Thyroid gland (tissue), 4 donors: ENCODE measurements at places on chromosomes 4 and X. TPM values are rescaled to one million over a fixed set of nuclear protein-coding genes. Genes with fewer than 3 reads are reported as not detected.
A peak's percentile ranks its signal among the peaks of the same experiment; 100 is the strongest.

Gene CSTF2
- total RNA-seq, result 10.3 TPM

Gene MAOA
- 362 TPM for total RNA-seq

Gene NUP62CL
- 16.1 TPM for total RNA-seq

Gene GJB1
- not detected for total RNA-seq

DNA sequence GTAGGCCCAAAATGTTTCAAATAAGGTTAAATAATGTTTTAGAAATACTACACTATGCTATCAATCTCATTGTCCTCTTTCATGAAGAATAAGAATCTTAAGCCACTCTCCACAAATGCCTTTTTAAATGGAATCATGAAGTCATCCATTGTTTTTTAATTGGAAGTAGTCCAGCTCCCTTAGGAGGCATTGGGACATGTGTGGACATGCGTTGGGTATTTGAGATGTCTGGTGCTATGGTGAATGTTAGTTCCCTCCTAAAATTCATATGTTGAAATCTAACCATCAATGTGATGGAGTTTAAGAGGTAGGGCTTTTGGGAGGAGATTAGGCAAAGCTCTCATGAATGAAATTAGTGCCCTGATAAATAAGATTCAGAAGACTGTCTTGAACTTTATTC lies 289.0 kb downstream of the C4orf33 start:
- no peak for DNase-seq
- no peaks in the 10 kb centered on the region for H3K4me1 ChIP-seq
- no peak overlapping the region for H3K27ac ChIP-seq

- no peaks in the 10 kb centered on the region for H3K36me3 ChIP-seq
- no peak overlapping the region for H3K27ac ChIP-seq
- no peaks in the 10 kb centered on the region for H3K27me3 ChIP-seq
- no peak overlapping the region for H3K4me3 ChIP-seq
Observed at GRCh38 chr4:88445252-88445651, 11.7 kb upstream of the HERC5 start.

DNA sequence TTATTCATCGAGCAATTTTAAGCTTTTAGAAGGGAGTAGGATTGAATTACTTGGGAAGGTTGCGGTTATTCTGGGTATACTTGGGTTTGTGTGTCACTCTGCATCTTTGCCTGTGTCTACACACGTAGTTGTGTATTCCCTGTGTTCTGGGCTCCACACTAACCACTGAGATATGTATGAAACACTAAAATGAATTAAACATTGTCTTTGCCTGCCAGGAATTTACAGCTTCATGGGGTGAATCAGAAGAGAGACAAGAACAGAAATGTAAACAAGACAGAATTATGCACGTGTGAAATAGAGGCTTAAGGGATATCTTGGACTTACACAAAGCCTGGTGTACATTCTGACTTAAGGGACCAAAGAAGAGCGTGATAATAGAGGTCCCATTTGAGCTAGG lies 228.5 kb downstream of the AFF2 start:
- H3K27ac ChIP-seq, result no peak overlapping the region
- H3K36me3 ChIP-seq, result no peaks in the 10 kb centered on the region

GRCh38 chr4:109979920-109980717 lies 67.4 kb downstream of the EGF start:
- no peaks in the 10 kb centered on the region for H3K36me3 ChIP-seq
- H3K27me3 ChIP-seq, result no peaks in the 10 kb centered on the region
- H3K4me3 ChIP-seq, result no peak overlapping the region
- DNase-seq, result no peak

DNA sequence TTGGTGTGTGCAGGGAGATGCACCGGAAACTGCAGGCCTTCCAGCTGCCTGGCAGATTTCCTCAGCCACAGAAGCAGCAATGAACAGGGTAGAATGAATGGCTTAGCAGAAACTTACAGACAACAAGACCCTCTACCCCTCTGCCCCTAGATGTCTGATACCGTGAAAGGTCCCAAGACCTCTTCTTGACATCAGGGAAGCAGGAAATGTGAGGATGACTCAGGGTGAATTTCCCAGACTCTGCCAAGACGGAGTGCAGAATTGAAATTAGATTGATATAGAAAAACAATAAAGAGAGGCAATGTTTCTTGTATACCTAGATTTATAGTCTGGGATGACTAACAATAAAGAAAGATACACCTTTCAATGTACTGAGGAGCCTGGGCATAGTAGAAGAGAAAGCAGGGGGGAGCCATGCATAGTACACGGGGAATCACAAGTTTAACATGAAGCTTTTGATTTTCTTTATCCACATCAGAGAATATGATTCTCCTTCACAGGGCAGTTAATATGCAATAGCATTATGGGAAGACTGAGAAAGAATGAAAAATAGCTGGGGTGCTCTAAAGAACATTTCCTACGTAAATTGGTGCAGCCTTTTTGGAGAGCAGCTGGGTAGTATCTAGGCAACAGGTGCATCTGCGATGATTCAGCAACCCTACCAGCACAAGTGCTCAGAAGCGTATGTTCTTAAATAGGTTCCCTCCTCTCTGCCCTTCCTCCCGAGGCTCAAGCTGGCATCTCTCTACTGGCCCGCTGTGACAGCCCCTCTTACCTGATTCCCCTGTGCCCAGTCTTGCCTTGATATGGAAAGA lies 18.3 kb upstream of the CXCR3 start:
- H3K36me3 ChIP-seq, result no peaks in the 10 kb centered on the region
- H3K27ac ChIP-seq, result no peak overlapping the region
- H3K4me3 ChIP-seq, result no peak overlapping the region
- DNase-seq, result no peak
- H3K4me1 ChIP-seq, result no peaks in the 10 kb centered on the region
- no peaks in the 10 kb centered on the region for H3K27me3 ChIP-seq

DNA sequence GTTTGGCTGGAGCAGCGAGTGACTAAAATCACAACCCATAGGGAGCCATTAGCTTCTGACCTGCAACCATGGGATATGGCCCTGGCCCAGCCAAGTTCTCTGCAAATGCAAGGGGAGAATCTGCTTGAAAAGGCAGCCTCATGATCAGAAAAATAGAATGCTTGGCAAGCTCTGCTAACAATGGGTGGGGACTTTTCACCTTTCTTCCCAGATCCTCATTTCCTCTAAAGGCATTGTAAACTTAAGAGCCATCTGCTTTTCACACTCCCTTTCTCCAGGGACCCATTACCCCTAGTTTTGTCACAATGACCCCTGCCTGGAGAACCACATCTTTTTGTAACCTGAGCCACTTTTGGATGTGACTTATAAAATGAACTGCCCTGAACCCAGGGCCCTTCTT lies 104.3 kb downstream of the PARM1 start:
- peaks cover 4% of the 10 kb centered on the region for H3K36me3 ChIP-seq
- no peak overlapping the region for H3K4me3 ChIP-seq
- H3K4me1 ChIP-seq, result peaks cover 7% of the 10 kb centered on the region
- DNase-seq, result no peak
- H3K27ac ChIP-seq, result no peak overlapping the region

- H3K4me1 ChIP-seq, result no peaks in the 10 kb centered on the region
- no peak overlapping the region for H3K27ac ChIP-seq
- no peak for DNase-seq
- H3K36me3 ChIP-seq, result no peaks in the 10 kb centered on the region
Observed at GRCh38 chrX:46873746-46874145, 36.9 kb downstream of the RP2 start.

- H3K27ac ChIP-seq, result no peak overlapping the region
- H3K4me1 ChIP-seq, result peaks cover 7% of the 10 kb centered on the region
- H3K4me3 ChIP-seq, result no peak overlapping the region
- H3K27me3 ChIP-seq, result no peaks in the 10 kb centered on the region
- peaks cover 18% of the 10 kb centered on the region for H3K36me3 ChIP-seq
Observed at GRCh38 chr4:184422378-184422777, 52.0 kb downstream of the IRF2 start.

GRCh38 chr4:24473309-24473721 lies 111.0 kb downstream of the DHX15 start:
- H3K27me3 ChIP-seq, result no peaks in the 10 kb centered on the region
- H3K36me3 ChIP-seq, result no peaks in the 10 kb centered on the region
- H3K27ac ChIP-seq, result peak overlapping the region; percentile 77
- peak overlapping the region; percentile 52 for H3K4me3 ChIP-seq

DNA sequence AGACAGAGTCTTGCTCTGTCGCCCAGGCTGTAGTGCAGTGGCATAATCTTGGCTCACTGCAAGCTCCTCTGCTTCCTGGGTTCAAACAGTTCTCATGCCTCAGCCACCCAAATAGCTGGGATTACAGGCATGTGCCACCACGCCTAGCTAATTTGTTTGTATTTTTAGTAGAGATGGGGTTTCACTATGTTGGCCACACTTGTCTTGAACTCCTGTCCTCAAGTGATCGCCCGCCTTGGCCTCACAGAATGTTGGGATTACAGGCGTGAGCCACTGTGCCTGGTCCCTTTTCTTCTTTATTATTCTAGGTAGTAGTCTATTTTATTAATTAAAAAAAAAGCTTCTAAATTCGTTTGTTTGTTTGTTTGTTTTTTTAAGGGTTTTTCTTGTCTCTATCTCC lies 59.1 kb downstream of the SLAIN2 start:
- no peaks in the 10 kb centered on the region for H3K27me3 ChIP-seq
- no peaks in the 10 kb centered on the region for H3K4me1 ChIP-seq
- DNase-seq, result no peak
